ENCODE measurements at places on chromosomes 13 and 19. TPM values are rescaled to one million over a fixed set of nuclear protein-coding genes. Genes with fewer than 3 reads are reported as not detected.

Gene ARID3A
- 17.6 TPM for polyA plus RNA-seq

Gene SDHAF1
- polyA plus RNA-seq = 10.9 TPM

- no peak for DNase-seq
Observed at GRCh38 chr19:17450264-17451075, 2.0 kb upstream of the TMEM221 start.

- DNase-seq = no peak
Observed at GRCh38 chr13:69389899-69390298, 717.7 kb upstream of the ATXN8OS start.

DNA sequence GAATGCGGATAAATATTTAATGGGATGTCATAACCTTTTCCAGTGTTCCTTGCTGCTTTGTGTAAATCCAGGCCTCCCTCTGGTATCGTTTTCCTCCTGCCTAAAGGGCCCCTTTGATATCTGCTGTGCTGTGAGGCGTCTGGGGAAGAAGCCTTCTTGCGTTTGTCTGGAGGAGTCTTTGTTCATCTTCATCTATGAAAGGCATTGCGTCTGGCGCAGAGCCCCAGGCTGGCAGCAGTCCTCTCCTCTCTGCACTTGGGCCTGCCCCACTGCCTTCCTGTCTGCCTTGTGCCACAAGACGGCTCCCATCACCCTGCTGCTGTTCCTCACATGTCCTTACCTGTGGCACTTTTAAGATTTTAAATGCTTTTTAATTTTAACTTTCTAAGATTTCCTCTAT lies 9.8 kb downstream of the PROZ start:
- no peak for DNase-seq

DNA sequence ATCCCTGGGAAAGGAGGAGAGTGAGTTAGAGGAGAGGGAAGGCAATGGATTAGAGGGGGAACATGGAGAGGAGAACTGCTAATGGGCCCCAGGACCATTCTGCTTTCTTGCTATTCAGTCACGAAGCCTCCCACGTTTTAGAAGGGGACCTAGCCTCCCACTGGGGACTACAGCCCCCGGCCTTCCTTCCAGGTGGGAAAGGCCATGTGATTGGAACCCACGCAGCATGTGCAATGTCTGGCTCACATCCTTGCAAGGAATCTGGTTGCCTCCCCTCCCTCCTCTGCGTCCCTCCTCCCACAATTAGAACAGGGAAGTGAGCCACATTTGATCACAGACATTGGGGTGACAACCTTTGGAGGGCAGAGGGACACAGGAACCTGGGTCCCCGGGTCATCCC lies 22.5 kb upstream of the PLA2G4C start:
- DNase-seq = no peak

All from left renal pelvis (tissue), 4 donors.